ENCODE measurements at places on chromosomes 1 and 21. TPM values are rescaled to one million over a fixed set of nuclear protein-coding genes. Genes with fewer than 3 reads are reported as not detected.

DNA sequence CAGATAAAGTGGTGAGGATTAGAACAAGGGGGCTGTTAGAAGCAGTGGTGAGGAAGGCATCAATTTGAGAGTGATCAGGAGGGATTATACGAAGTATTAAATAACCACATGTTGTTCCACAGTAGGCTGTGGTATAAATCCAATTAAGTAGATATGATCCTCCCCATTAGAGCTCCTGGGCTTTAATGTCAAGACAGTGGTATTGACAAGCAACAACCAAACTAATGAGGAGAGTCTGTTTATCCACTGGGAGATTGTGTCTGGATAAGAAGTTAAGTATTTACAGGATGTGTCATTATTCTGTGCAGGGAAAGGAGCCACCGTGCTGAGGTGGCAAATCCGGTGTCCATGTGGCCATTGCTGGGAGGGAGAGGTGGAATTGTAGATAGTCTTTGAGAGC lies 5.8 kb downstream of the ACTN2 start:
- DNase-seq, result no peak

GRCh38 chr1:232209357-232209756 lies 420.6 kb downstream of the SIPA1L2 start:
- peak; percentile 30 for DNase-seq

DNA sequence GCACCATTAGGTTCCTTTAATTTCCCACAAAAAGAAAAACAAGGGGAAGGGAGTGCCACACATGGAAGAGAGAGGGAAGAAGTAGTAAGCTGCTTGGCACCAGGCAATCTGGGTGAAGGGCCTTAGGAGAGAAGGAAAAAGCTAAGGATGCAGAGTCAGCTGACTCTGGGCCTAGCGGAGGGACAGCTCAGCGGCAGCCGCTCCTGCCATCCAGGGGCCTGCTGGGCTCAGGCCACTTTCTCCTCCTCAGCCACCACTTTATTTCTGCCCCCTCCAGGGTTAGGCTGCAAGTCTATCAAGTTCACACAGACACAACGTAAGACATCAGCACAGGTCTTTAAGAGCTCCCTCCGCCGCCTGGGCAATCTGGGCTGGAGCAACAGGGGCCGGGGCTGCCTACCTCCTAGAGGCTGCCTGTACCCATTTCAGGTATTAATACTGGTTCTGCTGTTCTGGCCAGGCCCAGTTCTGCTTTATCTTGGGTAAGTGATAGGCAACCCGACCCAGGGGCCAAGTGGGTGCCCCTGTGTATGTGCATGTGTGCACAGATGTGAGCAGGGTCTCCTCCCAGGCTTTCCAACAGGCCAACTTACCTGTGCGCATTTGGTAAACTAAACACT lies 53.6 kb downstream of the SLC45A1 start:
- peak; percentile 49 for DNase-seq

GRCh38 chr1:179048339-179049124 lies 22.8 kb downstream of the FAM20B start:
- DNase-seq, result no peak

DNA sequence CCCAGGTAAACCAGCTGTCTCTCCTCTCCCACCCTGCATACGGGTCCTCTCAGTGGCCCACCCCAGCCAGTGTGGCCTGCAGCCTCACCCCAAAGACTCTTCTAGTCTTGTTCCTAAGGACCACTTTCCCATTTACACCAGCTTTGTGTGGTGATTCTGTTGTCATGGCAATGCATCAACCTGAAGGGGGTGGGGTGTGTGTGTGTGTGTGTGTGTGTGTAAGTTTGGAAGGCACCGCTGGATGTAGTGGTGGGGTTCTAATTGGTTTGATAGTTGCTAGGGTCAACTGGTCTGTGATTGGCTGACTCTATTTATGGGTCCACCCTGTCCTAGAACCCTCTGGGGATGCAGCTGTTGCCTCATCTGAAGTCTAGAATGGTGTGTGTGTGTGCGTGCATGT lies 4.7 kb upstream of the CDK18 start:
- DNase-seq, result no peak

DNA sequence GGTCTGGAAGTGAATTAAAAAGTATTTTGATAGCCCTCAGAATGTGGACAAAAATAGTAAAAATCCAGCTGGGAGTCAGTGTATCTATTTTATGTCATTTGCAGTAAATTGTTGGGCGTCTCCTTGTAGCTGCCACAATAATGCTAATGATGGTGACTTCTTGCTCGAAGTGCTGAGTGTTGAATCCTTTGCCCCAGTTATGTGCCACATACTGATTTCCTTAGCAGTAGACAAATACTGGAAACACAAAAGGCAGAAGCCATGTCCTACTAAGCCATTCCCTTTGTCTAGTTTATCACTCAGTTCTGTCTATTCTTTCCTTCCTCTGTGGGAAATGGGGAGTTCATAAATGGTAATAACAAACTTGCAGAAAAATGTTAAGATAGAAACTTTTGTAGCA lies 70.7 kb upstream of the CXADR start:
- no peak for DNase-seq

DNA sequence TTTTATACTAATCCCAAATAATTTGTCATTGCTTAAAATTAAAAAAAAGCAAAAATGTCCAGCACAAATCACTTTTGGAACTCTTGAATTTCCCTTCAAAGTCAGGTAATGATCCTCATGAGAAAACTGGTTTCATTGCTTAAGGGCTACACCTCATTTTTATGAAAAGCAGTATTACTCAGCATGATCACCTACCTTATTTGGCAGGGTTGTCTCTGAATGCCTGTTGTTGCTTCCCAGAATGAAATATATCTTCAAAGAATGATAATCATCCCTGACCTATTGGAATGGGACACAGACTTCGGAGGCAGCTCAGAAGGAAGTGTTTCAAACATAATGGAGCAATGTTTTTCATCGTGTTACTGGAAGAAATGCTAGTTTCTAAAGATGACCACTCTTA lies 29.7 kb downstream of the C1orf21 start:
- DNase-seq, result no peak

DNA sequence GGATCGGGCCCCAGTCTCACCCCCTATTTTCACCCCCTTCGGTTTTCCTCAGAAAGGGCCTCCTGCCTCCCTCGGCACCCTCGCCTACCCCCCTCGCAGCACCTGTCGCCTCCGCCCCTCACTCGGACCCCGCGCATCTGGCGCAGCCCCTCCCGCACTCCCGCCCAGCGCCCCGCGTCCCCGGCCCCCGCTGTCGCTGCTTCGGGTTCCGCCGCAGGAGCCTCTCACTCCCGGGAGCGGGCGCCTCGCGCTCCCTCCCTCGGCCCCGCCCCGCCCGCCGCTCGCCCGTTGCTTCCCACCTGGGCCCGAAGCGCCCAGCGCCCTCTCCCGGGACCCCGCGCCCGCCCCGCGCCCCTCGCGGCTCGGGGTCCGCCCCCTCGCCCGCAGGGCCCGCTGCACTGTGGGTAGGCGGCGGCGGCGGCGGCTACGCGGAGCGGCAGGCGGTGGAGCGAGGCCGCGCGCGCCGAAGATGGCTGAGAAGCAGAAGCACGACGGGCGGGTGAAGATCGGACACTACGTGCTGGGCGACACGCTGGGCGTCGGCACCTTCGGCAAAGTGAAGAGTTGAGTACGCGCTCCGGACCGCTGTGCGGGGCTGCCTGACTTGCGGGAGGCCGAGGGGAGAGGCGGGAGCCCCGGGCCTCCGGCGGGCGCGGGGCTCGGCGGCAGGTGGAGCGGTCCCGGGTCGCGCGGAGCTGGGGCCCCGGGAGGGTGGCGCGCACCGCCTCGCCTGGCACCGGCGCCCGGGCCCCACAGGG lies at the start of gene PRKAA2:
Gene PRKAA2, plus strand, starts transcription at position 396 of the 758 bp plus-strand sequence. Its CDS starts 74 bp downstream, at position 470.
- peak; percentile 87 for DNase-seq

- peak; percentile 42 for DNase-seq
Measured at GRCh38 chr1:54803761-54804470, 2.8 kb upstream of the TTC22 start.

- no peak for DNase-seq
Measured at GRCh38 chr1:85453640-85454194, 11.2 kb downstream of the DDAH1 start.

- DNase-seq, result no peak
Measured at GRCh38 chr1:214824763-214825162, 221.8 kb downstream of the CENPF start.

- DNase-seq, result no peak
Measured at GRCh38 chr1:80915491-80915890, 885.2 kb upstream of the ADGRL2 start.

GRCh38 chr1:243539636-243540035 lies 283.8 kb downstream of the SDCCAG8 start:
- DNase-seq, result no peak

DNA sequence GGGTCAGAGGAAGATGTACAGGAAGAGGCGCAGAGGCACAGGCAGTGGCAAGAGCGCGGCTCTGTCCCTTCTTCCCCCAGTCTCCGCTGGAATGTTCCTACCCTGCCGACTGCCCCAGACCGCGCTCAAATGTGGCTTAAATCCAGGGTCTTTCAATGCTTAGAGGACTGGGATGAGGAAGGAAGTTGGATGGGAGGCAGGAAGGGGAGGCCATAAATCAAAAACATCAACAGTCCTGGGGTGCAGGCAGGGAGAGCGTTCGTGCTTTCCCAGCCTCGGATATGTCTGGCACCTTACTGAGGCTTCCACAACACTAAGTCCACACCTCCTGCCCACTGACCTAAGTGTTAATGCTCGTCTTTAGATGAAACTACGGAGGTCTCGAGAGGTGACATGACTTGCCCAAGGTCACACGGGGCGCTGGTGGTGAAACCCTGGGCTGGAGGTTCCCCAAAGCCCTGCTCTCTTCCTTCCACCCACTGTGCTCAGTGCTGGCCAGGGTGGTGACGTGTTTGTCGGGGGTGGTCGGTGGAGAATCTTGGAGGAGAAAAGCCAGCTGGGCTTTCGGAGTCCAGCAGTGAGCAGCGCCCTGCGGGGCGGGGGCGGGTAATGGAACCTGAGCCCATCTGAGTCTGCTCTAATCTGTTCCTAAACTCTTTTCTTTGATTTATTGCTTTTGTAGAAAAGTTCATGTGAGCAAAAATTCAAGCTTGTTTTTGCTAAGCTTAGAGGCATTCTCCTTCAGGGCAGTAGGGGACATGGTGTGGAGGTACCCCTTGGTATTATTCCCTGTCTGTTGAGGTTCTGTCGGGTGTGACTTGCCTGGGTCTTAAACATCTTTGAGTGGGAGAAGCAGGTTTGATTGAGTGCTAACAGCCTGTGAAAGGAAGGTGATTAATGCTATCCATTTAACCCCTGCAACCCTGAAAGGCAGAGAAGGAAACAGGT lies 708 bp downstream of the CDA start:
- DNase-seq, result peak; percentile 86

GRCh38 chr1:60415696-60416095 lies 342.1 kb upstream of the C1orf87 start:
- DNase-seq, result no peak

DNA sequence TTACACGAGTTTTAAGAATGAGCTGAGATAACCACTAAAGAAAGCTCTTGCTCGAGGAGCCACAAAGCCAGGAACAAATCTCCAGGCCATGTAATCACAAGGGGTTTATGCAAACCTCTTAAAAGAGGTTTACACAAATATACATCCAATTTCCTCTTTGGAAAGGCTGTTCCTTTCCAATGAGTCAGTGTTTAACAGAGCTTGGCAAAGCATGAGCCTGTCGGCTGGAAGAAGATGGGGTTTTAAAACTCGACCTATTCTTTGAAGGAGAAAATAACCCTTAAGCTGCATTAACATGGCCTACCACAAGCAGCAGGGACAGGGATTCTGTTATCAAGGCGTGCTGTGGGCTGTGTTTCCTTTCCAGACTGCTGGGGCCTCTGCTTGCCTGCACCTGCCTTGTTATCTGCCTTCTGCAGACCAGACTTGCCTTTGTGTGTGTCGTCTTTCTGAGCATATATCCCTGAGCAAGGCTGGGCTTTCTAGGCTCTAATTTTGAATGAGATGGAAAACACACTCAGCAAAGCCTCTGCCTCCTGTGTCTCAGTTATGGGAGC lies 40.6 kb upstream of the CYP2J2 start:
- no peak for DNase-seq

DNA sequence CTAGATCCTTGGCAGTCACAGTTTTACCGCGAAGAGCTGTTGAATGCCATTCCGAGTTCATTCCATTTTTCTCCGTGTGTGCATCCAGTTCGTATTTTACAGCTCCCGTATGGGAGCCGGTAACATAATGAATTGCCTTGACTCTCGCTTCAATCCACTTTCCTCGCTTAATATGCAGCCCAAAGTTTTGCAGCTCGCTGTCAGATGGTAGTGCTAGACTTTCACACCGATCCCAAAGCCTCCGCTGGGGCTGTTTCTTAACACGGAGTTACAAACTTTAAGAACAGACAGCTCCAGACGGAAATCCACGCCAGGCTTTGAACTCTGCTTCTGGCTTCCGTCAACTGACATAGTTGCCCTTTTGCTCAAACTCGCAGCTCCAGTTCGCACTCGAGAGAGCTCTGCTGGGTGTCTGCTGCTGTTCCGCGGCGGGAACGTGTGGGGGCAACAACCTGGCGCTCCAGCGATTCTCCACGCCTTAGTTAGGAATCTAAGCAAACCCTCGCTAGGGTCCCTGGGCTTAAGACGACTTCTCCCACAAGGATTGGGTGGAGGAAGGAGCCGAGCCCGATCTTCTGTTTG lies 3.5 kb upstream of the ARID1A start:
- peak; percentile 94 for DNase-seq

DNA sequence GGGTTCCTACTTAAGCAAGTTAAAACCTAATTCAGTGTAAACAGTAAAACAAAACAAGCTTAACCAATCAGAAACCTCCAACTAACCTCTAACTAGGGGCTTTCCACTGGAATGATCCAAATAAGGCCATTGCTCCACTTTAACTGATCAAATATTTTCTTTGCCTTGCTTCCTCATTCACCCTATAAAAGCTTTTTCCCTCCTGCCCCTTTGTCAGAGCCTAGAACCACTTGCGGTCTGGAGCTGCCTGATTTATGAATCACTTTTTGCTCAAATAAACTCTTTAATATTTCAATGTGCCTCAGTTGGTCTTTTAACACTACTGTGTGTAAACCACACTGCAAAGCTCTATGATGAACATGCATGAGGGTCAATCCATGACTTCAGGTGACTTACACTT lies 4.5 kb upstream of the FAM89A start:
- no peak for DNase-seq

The ICOSLG gene
- total RNA-seq, result 5.7 TPM

The TSPAN1 gene
- not detected for total RNA-seq

The RNF223 gene
- not detected for total RNA-seq

The TMEM125 gene
- total RNA-seq, result 19.7 TPM

The KIF17 gene
- 8.0 TPM for total RNA-seq

The SLC45A1 gene
- 0.29 TPM for total RNA-seq

The NEGR1 gene
- 2.1 TPM for total RNA-seq

The DENND2C gene
- 18.5 TPM for total RNA-seq

The CELA2A gene
- total RNA-seq, result not detected

The PALMD gene
- total RNA-seq, result 0.38 TPM

The NRDC gene
- total RNA-seq, result 206 TPM

The S100A12 gene
- total RNA-seq, result not detected

The UMODL1 gene
- total RNA-seq, result 0.32 TPM

The SYTL1 gene
- 6.8 TPM for total RNA-seq
